ENCODE measurements at places on chromosomes 5 and 9.

DNA sequence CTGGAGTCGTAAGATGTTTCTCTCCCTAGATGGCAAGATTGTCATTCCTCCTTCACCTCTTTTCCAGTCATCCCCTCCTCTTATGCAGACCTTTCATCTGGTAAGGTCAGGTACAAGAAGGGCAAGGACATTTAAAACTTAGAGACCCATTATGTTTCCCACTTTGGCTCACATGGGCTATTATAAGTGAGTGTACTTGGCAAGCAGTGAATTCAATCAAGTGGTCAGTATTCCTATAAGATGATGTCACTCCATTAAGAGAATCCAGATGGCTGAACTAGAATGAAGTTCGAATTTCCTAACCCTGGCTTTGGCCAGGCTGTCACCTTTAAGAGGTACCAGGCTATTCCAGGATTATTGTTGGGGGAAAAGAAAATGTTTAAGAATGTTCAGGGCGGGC, 32.2 kb downstream of the ZNF131 start:
- no peak for DNase-seq

GRCh38 chr9:130805510-130806326, 29.3 kb upstream of the ABL1 start:
- DNase-seq = no peak

- DNase-seq = no peak
Observed at GRCh38 chr5:54518146-54518817, 723 bp downstream of the SNX18 start.

DNA sequence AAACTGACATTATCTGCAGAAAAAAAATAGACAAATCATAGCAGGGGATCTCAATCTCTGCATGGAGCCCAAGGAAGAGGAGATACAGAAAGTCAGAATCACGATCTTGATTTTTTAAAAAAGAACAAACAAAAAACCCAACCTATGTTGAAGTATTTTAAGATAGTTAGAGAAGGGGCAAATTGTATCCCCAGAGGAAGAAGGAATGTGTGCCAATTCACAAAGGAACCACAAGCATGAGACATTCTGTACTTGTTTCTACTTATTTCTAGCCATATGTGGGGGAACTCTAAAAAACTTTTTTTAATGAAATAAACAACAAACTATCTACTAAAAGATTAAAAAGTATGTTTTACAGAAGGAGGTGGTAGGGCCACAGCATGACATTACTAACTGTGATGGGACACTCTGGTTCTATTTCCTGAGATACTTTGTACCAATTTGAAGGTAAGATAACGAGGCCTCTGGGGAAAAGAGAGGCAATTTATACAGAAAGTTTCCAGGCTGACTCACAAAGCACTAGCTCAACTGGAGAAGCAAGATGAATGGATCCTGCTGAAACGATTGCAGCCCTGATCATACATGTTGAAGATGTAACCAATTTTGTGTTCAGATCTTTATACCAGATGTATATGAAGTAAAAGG, 22.5 kb downstream of the RANBP3L start:
- no peak for DNase-seq

DNA sequence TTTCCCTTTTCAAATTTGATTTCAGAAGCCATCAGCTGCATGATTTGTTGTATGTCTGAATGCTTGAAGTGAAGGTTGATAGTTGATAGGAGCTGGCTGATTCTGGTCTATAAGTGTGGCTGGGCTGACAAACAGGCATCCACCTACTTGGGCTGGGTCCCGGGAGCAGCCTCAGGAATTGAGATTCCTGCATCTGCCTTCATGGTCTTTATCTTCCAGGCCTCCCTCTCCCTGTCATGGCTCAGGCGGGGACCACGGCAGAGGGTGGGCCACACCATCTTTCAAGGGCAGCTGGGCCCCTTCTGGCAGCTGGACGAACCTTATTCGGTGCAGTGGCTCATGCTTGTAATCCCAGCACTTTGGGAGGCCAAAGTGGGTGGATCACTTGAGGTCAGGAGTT, 55.9 kb downstream of the ROPN1L start:
- no peak for DNase-seq

DNA sequence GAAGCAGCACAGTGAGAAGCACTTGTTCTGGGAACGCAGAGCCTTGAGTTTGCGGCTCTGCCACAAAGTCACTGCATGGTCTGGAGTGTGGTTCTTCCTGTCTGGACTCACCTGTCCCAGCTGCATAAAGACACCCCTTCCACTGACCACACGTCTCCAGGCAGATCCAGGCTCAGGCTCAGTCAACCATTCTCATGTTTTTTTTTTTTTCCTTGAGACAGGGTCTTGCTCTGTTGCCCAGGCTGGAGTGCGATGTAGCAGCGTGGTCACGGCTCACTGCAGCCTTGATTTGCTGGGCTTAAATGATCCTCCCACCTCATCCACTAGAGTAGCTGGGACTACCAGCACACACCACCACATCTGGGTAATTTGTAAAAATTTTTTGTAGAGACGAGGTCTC, 102.9 kb upstream of the KLF4 start:
- DNase-seq = no peak

GRCh38 chr9:106945727-106946660, 83.0 kb downstream of the ZNF462 start:
- DNase-seq = no peak

DNA sequence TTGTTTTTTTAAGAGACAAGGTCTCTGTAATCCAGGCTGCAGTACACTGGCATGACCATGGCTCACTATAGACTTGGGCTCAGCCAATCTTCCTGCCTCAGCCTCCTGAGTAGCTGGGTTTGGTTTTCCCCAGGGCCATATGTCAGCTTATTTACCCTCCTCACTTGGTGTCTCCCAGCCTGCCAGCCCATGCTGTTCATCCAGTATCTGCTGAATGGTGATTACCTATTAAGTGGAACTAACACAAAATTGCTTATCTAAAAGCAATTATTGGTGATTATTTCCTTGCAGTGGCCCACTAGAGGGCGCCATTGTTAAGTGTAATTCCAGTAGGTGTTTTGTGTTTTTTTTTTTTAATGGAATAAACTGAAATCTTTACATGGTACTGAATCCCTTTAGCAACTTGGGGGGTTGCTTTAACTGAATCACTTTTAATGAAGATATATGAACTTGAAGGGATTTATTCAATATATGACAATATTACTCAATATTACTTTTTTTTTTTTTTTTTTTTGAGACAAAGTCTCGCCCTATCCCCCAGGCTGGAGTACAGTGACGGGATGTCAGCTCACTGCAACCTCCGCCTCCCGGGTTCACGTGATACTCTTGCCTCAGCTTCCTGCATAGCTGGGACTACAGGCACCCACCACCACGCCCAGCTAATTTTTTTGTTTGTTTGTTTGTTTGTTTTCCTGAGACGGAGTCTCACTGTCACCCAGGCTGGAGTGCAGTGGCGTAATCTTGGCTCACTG, 13.8 kb downstream of the EXOSC2 start:
- DNase-seq = peak; percentile 11

DNA sequence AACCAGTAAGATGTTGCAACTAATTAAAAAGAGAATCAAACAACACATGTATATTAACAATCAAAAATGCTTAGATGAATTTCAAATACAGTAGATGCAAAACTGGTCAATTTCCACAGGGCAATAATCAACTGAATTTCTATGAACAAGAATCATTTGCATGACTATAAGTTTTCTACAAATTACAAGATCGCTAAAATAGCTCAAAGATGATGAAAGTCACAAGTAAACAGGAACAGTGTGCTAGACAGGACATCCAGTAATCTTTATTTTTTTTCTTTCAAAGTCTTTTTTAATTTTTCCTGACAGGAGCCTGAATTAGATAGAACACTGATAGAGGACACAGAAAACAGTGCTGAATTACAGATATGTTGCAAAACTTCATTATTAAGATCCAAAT, 608.2 kb upstream of the DAB2 start:
- DNase-seq = no peak

GRCh38 chr5:129474544-129474943, 14.4 kb downstream of the ADAMTS19 start:
- DNase-seq = no peak

DNA sequence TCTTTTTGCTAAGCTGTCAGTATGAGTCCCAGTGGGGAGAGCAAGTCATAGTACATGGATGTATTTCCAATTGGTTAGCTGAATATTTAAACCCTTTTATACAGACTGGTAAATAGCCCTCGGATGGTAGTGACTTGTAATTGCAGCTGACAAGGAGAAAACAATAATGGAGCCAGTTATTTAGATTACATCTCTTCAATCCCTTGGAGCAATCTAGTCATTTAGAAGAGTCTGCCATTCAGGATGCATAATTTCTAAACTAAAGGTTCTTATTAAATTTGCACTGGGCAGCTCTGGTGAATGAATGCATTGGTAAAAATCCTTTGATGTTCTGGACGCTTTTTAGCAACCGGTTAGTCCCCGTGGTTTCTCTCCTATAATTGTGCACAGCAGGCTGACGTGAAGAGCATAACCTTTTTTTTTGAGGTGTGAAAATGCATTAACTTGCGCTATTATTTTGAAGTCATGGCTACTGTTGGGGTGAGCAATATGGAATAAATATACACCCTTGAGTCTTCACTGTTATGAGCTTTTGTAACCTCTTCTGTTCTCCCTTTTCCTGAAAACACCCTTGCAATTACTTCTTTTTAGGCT, 158.6 kb upstream of the CD180 start:
- no peak for DNase-seq

- no peak for DNase-seq
Observed at GRCh38 chr5:64807520-64807919, 38.8 kb downstream of the CWC27 start.

GRCh38 chr5:96324708-96325107, 108.3 kb downstream of the PCSK1 start:
- DNase-seq = no peak

GRCh38 chr9:122008559-122008958, 84.5 kb downstream of the TTLL11 start:
- no peak for DNase-seq

DNA sequence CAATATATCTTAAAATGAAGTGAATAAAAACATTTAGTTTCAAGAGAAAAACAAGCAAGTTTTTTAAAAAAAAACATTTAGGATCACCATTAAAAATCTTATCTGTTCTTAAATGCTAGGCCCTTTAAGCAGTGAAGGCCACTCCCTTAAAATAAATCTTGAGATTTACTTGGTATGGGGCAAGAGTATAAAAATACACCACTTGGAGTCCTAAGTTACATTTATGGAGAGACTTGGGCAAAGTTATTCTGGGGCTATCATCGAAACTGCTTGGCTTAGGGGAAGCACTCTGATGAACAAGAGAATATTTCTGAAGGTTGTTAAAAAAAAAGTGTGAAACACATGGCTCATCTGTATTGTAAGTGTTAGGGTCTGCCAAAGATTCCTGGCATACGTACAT, 97.4 kb downstream of the NR3C1 start:
- DNase-seq = no peak

GRCh38 chr9:93254061-93254481, 70.1 kb downstream of the WNK2 start:
- DNase-seq = no peak

DNA sequence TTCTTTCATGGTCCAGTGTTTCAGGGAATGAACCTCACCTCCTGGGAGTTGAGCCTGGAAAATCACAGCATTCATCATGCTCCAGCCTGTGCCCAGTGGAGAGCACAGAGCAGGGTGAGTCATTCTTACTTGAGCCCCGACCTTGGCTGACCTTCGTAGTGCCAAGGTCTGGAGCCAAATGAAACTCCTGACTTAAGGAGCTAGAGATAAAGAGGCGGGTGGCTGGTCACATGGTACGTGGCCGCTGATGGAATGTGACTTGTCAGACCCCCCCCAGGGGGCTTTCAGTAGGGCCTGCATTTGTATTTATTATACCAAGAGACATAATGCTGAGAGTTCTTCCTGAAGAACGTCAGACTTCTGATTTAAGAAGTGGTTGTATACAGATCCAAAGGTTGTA, 15.0 kb upstream of the PIP5K1B start:
- DNase-seq = no peak

DNA sequence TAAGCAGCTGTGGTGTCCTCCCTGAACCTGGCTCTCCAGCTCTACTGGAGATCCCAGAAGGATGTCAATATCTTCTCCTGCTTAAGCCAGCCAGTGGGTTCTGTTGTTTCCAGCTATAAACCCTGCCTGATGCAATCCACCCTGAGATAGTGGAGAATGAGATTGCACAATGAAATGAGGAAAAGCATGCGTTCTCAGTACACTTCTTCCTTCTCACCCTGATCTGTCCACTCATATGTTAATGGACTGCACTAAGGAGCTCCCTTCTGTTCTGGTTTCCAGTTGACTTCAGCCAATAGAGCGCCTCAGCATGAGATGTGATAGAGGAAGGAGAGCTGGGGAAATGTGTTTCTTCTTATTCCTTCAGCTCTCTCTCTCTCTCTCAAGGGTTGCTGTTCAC, 40.0 kb upstream of the CDH6 start:
- no peak for DNase-seq

- no peak for DNase-seq
Observed at GRCh38 chr5:72280581-72281069, 39.4 kb downstream of the MRPS27 start.

DNA sequence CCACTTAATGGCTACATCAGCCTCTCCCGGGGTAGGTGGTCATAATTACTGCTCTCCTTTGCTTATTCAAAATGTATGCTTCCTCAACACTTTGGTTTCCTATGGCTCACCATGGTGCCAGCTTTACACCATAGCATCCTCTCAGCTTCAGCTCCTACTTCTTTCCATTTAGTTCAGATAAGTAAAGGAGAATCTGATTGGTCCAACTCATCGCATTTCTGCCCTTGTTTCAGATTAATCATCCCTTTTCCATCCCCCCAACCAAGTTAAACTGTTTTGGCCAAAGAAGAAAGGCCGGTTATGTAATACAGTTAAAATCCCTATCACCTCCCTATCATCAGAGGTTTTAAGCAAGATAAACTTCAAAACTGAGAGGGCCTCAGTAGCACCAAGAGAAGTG, 130.5 kb downstream of the CETN3 start:
- no peak for DNase-seq

DNA sequence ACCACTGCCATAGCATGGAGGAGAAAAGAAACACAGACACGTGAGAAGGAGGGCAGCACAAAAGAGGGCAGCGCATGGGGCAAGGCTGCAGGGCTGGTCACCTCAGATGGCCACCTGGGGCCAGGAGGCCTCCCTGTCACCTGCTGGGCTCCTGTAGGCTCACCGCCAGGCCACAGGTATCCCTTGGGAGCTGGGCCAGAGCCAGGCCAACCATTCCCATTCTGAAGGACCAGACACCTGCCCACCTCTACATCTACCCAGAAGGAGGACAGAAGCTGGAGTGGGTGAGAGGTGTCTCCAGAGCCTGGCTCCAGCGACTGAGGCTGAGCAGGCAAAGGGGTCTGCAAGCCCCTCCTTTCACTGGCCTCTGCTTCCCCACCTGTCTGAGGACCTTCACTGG, 103.1 kb downstream of the PAX5 start:
- DNase-seq = no peak

DNA sequence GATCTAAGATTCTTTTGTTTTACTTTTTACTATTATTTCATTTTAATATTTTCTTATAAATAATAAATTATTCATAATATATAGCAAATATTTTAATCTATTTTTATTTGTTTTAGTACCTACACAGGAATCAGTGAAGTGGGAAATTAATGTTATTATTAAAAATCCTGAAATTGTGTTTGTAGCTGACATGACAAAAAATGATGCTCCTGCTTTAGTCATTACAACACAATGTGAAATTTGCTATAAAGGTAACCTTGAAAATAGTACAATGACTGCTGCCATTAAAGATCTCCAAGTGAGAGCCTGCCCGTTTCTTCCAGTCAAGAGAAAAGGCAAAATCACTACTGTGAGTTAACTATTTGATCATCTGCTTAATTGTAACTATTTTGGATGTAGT, 138.7 kb downstream of the VPS13A start:
- DNase-seq = no peak
